ENCODE measurements at places on chromosomes 16 and 17. TPM values are rescaled to one million over a fixed set of nuclear protein-coding genes. Genes with fewer than 3 reads are reported as not detected.

The PPY gene
- total RNA-seq = not detected

The USP6 gene
- under 0.01 TPM for total RNA-seq

The TBC1D3B gene
- 0.29 TPM for total RNA-seq

The KIF19 gene
- not detected for total RNA-seq

The CLEC3A gene
- total RNA-seq = not detected
